HT1080 (cell line): ENCODE measurements at places on chromosomes 13 and 19. TPM values are rescaled to one million over a fixed set of nuclear protein-coding genes. Genes with fewer than 3 reads are reported as not detected.

- DNase-seq = no peak
These were observed 9.9 kb downstream of the TPP2 start for GRCh38 chr13:102606537-102607309.

- no peak for DNase-seq
These were observed 5.3 kb downstream of the ELF1 start for GRCh38 chr13:41013835-41014234.

TIMM44 gene
- total RNA-seq = 70.1 and 89.1 TPM in 2 replicates

GRCh38 chr19:44111910-44112463 is 1.2 kb upstream of the ZNF225 start:
- DNase-seq = peak; percentile 39

DNA sequence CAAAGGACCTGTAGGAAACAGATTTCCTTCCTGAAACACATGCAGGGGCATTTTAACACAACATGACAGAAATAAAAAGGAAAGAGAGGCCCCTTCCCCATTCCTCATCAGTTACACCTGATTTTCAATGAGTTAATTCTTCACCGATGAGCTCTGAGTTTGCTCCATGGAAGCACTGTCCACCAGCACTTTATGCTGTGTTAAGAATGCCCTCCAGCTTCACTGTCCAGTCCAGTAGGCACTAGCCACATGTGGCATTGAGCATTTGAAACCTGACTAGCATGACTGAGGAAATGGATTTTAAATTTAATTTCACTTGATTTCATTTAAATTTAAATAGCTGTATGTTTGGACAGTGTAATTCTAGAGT is 217.2 kb upstream of the SLC10A2 start:
- DNase-seq = no peak

ZNF234 gene
- 6.7 and 8.1 TPM in 2 replicates for total RNA-seq

DNA sequence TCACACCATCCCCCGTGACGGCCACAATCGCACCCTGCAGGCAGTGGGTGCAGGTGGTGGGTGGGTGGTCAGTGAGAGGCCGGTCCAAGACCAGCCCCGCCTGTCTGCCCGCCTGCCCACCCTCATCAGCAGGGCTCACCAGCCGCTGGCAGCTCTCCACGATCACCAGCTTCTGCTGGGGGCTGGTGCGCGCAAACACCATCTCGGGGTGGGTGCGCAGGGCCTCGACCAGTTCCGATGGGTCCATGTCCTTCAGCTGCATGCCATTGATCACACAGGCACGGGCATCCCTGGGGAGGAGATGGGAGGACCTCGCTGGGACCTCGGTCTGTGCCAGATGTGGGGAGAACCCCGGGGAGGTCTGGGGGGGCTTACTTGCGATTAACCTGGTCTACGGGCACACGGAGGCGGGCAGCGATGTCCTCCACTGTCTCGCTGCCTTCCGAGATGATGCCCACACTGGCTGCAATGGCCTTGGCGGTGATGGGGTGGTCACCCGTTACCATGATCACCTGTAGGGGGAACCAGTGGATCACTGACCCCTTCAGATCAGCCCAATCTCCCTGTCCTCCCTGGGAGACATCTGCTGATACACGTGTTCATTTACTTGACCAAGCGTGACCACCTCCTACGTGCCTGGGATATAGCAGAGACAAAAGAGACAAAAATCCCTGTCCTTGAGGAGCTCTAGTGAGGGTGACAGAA is 8.0 kb downstream of the ATP4A start:
- peak; percentile 66 for DNase-seq

- no peak for DNase-seq
These were observed 38.8 kb downstream of the DHRS12 start for GRCh38 chr13:51765142-51765515.

ALOX5AP gene
- 1.0 TPM in 1 of 2 replicates, not detected in the other for total RNA-seq

DNA sequence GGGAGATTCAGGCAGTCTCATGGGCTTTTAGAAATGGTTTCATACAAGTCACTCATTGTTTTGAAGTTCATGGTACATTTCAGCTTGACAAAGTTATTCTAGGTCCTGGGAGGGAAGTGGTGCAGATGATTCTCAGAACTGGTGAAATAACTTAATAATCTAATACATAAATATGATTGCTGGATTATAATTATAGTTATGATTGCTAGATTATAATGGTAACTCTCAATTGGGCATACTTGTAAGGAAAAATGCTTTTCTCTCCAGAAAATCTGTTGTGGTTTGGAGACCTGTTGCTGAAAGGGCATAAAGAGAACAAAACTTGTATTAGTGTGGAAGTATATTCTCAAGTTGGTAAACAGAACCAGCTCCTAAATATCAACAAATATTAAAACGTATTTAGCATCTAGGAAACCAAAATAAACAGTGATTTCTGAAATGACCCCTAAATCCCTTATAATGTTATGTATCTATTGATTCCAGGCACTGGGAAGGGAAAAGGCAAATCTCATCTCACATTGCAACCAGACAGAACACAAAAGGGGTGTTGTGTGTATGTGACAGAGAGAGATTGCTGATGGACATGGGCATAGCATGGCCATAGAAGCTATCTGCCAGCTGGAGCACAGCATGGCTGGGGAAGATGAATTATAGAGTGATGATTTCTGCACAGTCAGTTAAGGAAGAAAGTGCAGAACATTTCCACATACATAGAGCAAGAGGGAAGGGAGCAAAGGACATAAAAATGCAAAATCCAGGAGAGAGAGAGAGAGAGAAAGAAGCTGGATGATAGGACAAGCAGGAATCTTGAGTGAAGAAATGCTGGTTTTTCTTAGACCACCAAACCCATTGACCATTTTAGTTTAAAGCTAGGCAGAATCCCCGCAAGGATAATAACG is 87.1 kb upstream of the FRY start:
- no peak for DNase-seq

GRCh38 chr19:49858088-49858985 is 7.4 kb downstream of the PTOV1 start:
- no peak for DNase-seq

SPRY2 gene
- total RNA-seq = 30.9 and 45.6 TPM in 2 replicates

FLT3 gene
- total RNA-seq = not detected in 2 replicates

ADGRE3 gene
- not detected in 2 replicates for total RNA-seq

POU2F2 gene
- total RNA-seq = 2.6 and 5.4 TPM in 2 replicates

ADGRE1 gene
- 0.20 and 0.26 TPM in 2 replicates for total RNA-seq

- DNase-seq = no peak
These were observed 2.0 kb downstream of the RAB8A start for GRCh38 chr19:16113727-16114126.

IFNL1 gene
- not detected in 2 replicates for total RNA-seq

DNA sequence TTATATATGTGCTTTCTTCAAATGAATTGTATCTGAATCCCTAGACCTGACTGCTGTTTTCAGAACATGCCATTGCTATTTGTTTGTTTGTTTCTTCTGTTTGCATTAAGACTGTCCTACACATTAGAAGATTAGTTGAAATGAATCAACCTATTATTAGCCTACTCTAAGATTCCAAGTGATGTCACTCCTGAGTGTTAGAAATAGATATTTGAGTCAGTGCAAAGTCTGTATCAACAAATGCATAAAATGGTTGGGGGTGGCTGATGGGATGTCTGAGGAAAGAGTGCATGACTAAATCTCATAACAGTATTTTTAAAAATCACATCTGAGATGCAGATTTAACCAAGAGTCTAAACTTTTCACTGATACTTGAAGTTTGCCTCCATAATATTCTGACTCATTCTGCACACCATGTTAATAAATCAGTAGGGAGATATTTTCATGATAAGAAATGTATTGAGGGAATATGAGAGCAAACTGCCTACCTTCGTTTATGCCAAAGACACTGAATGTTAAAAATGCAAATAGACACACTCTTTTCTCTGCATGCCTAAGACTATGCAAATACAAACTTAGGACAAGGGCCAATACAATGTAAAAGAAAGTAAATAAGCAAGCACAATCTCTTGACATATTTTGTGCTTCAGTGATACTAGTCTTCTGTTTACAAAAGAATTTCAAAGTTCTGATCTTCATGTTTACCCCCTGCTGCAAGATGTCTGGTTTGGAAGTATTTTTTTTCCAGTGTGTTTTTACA is 253.3 kb downstream of the LIG4 start:
- no peak for DNase-seq

- DNase-seq = no peak
These were observed 1.5 kb downstream of the DHX34 start for GRCh38 chr19:47350630-47351029.

DNA sequence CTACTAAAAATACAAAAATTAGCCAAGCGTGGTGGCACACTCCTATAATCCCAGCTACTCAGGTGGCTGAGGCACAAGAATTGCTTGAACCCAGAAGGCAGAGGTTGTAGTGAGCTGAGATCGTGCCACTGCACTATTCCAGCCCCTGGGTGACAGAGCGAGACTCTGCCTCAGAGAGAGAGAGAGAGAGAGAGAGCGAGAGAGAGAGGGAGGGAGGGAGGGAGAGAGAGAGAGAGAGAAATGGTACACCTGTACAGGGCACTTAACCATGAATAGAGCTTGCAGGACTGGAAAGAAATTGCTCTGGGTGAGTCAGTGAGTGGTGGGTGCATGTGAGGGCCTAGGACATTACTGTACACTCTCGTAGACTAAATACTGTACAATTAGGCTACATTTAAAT is 40.5 kb upstream of the SLC7A9 start:
- no peak for DNase-seq

- no peak for DNase-seq
These were observed 14.7 kb downstream of the TLE5 start for GRCh38 chr19:3047496-3048189.

MYH14 gene
- not detected in 2 replicates for total RNA-seq

FCER2 gene
- not detected in 2 replicates for total RNA-seq

DNA sequence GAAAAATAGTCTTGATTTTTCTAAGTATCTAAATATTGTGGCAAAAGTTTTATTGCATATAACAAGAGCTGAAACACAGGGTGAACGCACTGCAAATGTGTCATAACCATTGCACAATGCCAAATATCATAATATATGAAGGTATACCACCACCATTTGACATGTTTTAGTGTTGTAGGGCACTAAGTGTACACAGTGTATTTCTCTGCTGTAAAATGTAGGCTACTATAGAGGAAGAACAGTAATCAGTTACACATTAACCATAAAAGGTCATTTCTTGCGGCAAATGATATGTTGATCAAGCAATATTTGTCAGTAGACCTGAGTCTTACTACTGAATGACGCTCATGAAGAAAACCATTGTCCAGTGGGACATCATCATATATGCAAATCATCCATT is 18.3 kb upstream of the KLF5 start:
- no peak for DNase-seq

- no peak for DNase-seq
These were observed 79.6 kb upstream of the UQCRFS1 start for GRCh38 chr19:29292562-29292961.

- no peak for DNase-seq
These were observed 720 bp downstream of the FARP1 start for GRCh38 chr13:98143601-98144026.

GRCh38 chr19:32269831-32270230 is 75.6 kb upstream of the ZNF507 start:
- no peak for DNase-seq

ADM5 gene
- 9.6 and 11.1 TPM in 2 replicates for total RNA-seq

CGB3 gene
- total RNA-seq = not detected in 2 replicates

DNA sequence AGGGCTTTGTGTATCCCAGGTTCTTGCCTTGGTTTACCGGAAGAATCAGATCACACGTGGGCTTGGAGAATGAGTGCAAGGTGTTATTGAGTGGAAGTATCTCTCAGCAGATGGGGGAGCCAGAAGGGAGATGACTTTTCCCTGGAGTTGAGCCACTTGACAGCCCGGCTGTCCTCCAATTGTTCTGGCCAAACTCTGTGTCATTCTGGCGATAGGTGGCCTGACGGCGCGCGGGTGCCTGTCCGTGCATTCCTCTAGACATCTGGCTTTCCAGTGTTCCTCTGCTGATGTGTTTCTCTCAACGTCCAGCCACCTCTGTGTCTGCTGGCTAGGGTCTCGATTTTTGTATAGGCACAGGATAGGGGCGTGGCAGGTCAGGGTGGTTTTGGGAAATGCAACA is 181.9 kb downstream of the SHISA2 start:
- no peak for DNase-seq

PLVAP gene
- total RNA-seq = not detected in 2 replicates

ZNF709 gene
- not detected in 2 replicates for total RNA-seq

DNA sequence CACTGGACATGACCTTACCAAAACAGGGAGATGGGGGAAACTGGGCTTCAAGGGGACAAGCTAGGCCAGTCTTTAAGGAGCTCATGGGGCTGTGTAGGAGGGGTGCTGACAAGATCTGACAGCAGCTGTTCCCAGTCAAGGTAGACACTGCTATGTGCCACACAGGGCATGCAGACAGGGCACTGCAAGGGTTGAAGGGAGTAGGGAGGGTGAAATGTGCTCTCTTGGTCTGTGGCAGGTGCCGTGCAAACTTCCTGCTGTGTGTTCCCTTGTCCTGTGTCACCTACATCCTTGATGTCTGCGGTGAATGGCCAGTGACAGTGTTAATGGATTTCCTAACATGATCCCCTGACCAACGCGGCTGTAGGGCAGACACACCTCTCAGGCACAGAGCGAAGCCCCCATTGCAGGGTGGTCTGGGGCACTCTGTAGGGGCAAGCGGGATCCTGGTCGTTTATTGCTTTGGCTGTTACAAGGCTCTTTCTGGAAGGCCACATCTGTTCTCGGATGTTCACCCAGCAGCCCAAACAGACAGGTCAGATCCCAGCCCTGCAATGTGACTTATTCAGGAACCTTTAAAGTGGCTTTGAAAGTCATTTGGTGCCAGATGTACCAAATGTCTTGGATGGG is 199.5 kb upstream of the ZNF536 start:
- no peak for DNase-seq

- DNase-seq = no peak
These were observed 189.0 kb upstream of the SOX1 start for GRCh38 chr13:111877906-111878305.

DNA sequence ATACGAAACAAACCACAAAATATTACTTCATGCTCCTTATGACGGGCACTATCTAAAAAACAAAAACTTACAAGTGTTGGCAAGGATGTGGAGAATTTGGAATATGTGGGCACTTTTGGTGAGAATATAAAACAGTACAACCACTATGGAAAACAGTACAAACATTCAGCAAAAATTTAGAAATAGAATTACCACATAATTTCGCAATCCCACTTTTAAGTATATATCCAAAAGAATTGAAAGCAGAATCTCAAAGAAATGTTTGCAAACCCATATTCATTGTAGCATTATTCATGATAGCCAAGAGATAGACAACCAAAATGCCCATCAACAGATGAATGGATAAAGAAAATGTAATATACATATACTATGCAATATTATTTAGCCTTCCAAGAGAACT is 1173.7 kb upstream of the PRR20A start:
- DNase-seq = no peak

KLK12 gene
- not detected in 2 replicates for total RNA-seq

ZNF583 gene
- total RNA-seq = 4.5 and 6.0 TPM in 2 replicates

BEST2 gene
- total RNA-seq = not detected in 2 replicates

GRCh38 chr13:110232756-110233155 is 74.2 kb downstream of the COL4A1 start:
- DNase-seq = no peak

- DNase-seq = no peak
These were observed 500 bp downstream of the ZFP30 start for GRCh38 chr19:37654629-37655300.

GRCh38 chr19:50939596-50939995 is 13.2 kb downstream of the KLK5 start:
- DNase-seq = no peak
